ENCODE measurements at places on chromosomes 11 and 22. TPM values are rescaled to one million over a fixed set of nuclear protein-coding genes. Genes with fewer than 3 reads are reported as not detected.

The OR2D2 gene
- total RNA-seq = 0.64 TPM

GRCh38 chr11:74468058-74468457 lies 709 bp upstream of the KCNE3 start:
- no peak for DNase-seq

GRCh38 chr11:117282956-117283355 lies 8.2 kb upstream of the BACE1-AS start:
- no peak for DNase-seq

The CD248 gene
- total RNA-seq = 11.4 TPM

DNA sequence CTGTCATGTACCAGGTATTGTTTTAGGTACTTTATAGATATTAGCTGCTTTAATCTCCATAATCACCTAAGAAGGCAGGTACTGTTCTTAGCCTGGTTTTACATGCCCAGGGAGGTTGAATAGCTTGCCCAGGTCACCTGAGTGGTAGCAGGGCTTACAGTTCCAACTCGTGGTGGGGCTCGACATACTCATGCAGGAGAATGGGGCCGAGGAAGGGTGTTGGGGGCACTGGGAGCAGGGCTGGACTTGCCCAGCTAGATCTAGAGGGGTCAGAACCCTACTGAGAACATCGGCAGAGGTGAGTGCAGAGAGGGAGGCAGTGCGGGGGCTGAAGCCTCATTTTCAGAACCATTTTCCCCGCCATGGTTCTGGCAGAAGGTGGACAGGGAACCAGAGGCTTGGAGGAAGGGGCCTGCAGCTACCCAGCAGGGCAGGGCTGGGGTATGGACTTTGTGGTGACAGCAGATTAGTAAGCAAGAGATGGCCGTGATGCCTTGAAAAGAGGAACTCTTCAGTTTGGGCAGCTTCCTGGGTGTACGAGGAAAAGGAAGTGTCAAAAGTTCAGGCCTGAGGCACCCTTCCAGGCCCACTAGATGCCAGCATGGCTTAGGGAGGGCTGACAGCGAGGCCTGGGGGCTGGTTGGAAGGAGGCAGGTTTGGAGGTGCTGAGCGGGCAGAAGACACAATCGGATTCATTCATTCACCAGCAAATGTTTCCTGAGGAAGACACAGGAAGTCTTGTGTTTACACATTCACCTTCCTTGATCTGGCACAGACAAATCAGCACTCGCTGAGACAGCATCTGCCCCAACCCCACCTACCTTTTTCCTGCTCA lies 54.7 kb upstream of the LYVE1 start:
- no peak for DNase-seq

- DNase-seq = no peak
Observed at GRCh38 chr11:17413414-17414316, 25.2 kb upstream of the KCNJ11 start.

DNA sequence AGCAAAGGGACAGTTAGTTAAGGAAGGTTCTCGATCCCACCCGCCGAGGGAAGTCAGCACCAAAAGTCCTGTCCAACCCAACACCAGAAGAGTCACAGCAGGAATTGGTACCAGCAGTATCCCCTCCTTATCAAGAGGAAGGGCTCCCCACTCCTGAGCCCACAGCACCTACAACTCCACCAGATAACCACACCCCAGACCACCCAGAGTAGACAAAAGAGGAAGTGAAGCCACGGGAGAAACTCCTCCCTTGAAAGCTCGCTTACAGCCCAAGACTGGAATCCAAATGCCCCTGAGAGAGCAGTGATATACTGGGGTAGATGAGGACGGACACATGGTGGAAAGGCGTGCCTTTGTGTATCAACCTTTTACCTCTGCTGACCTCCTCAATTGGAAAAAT lies 7.3 kb upstream of the CD5 start:
- DNase-seq = no peak

DNA sequence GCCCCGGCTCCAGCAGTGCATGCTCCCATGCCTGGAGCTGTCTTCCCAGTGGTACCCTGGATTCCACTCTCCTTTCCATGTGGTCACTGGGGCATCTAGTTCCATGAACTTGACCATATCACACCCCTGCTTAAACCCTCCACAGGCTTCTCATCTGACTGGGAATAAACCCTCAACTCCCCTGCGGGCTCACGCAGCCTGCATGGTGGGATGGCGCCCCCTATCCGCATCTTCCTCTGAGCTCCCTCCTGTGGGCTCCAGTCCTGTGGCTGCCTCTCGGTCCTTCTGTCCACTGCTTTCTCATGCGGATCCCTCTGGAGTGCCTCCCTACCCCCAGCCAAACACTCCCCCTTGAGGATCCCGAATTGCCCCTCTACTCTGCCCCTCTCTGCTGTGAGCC lies 41.4 kb upstream of the TTLL12 start:
- DNase-seq = peak; percentile 79

DNA sequence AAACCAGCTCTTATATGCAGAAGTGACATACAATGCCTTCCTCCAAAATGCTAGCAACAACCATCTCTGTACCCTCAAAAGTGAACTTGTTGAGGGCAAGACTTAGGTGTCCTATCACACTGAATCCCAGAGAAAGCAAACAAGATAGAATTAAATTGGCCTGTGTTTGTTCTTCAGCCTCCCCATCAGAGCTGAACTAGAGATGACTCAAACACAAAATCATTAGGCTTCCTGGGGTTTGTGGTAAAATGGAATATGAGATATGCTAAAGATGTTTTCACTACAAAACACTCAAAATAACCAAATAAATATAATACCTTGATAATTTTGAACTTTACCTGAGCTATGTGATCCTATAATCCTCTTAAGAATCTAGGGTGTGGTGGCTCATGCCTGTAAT lies 31.6 kb downstream of the ZNF214 start:
- no peak for DNase-seq

The OLFML1 gene
- not detected for total RNA-seq

The VSIG2 gene
- total RNA-seq = not detected

The EFCAB6 gene
- total RNA-seq = 0.96 TPM
